Activated CD8-positive, alpha-beta T cell treated with anti-CD3 and anti-CD28 coated beads, Interleukin-2, amount 10 ng/mL, durations not matched to agents 7 days and 5 days (primary cell): ENCODE measurements at places on chromosomes 7 and 10.

DNA sequence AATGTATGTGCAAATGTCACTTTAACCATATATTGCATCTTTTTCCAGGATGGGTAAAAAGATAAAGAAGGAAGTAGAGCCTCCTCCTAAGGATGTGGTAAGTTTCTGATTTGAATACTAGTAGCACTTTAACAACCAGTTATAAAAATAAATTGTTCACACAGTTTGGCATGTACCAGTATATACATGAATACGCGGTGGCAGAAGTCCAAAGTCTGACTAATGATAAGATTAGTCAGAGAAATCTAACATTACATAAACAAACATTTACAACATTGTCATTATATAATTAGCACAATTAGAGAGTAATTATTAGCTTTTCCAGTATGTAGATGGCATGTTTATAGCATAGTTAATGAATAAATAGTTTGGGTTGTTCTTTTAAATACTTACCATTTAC lies 4.1 kb downstream of the ARMC3 start:
- no peak overlapping the region for H3K27ac ChIP-seq
- H3K36me3 ChIP-seq, result no peaks in the 10 kb centered on the region
- DNase-seq, result no peak
- H3K4me3 ChIP-seq, result no peak overlapping the region

DNA sequence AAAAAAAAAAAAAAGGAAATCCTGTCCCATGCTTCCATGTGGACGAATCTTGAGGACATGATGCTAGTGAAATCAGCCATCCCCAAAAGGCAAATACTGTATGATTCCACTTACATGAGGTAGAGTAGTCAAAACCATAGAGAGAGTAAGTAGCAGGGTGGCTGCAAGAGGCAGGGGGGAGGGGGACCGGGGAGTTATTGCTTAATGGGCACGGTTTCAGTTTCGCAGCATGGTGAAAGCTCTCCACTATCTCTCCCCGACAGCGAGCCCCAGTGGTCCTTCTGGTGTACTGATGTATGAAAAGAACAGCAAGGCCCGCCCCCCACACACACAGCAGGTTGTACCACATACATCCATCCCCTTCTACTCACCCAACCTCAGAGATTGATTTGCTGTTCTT lies 32.8 kb downstream of the NOD1 start:
- H3K4me1 ChIP-seq, result peaks cover 8% of the 10 kb centered on the region
- peak overlapping the region; percentile 59 for H3K27ac ChIP-seq

DNA sequence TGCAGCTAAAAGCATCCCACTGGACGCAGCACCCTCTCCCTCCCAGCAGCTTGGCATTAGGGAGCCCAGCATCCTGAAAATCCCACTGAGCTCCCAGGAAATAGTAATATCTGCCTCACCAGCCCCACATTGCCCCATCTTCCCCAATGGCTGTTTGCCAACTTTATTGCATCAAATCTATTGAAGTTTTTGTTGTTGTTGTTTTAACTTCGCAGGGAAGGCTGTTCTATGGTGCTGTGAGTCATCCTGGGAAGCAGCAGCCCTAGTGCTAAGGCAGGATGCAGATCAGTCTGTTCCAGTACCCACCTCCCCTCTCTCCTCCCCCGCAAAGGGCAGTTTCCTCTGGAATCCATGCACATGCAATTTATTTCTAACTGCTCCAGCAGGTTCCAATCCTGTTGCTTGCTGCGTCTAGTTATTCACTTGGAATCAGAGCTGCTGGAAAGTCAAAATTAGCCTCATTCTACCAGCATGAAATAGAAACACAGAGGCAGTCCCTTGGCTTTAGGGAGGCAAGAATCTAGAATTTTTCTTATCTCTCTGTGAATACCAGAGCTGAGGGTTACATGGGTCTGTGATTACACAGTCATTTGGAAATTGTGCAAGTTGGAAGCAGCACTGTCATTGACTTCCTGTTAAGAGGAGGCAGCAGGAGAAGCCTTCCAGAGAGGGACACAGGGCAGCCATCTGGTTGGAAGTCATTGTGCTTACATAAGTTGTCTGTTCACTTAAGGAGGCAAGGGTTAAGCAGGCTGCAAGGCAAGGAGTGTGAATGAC lies 115.9 kb upstream of the CACUL1 start:
- no peak overlapping the region for H3K4me3 ChIP-seq
- no peak for DNase-seq

DNA sequence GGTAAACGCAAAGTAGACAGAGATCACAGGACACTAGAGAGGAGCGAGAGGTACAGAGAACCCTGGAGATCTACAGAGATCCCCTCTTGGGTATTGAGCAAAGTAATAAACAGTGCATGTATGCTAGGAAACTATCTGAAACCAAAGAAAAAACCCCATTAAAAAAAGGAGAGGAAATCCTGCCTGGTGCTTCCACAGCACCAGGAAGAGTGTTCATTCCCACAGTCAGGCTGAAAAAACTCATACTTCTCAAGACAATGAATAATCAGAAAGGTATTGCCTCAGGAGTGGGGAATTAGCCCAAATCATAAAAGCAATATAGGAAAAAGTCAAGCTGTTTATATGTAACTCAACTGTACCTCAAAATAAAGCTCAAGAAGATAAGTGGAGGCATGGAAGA lies 59.1 kb downstream of the ANKRD26 start:
- no peak overlapping the region for H3K27ac ChIP-seq
- no peaks in the 10 kb centered on the region for H3K27me3 ChIP-seq
- no peak for DNase-seq
- H3K4me1 ChIP-seq, result peaks cover 2% of the 10 kb centered on the region
- no peak overlapping the region for H3K4me3 ChIP-seq
- peaks cover 30% of the 10 kb centered on the region for H3K36me3 ChIP-seq

- H3K36me3 ChIP-seq, result peaks cover 8% of the 10 kb centered on the region
- DNase-seq, result no peak
- H3K27ac ChIP-seq, result peak overlapping the region; percentile 61
- H3K27me3 ChIP-seq, result no peaks in the 10 kb centered on the region
Observed at GRCh38 chr7:77935652-77936348, 137.2 kb downstream of the PHTF2 start.

DNA sequence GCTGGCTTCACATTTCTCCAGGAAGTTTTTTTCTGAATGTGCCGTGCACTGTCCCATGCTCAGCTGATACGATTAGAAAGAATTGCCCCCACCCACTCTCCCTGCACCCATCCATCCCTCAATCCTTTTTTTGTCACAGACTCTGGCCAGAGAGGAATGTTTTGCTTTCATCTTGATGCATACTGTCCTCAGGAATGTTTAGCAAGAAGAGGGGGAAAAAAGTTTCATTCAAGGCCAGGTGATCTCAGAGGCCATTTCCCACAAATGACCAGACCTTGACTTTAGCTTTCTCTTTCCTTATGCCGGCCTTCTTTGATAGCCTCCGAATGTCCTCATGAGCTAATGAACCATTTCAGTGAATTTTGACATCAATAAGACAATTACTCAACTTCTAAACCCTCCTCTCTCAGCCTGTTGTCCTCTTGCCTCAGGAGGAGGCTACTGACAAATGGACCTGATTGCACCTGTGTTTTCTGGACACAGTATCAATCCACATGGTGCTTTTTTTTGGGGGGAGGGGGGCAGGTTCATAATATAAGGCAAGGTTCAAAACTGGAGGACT lies 105.0 kb upstream of the KLF6 start:
- H3K27me3 ChIP-seq, result no peaks in the 10 kb centered on the region
- no peaks in the 10 kb centered on the region for H3K36me3 ChIP-seq
- DNase-seq, result no peak
- H3K4me3 ChIP-seq, result no peak overlapping the region
- H3K4me1 ChIP-seq, result peaks cover 46% of the 10 kb centered on the region
- H3K27ac ChIP-seq, result no peak overlapping the region

- no peaks in the 10 kb centered on the region for H3K27me3 ChIP-seq
- H3K36me3 ChIP-seq, result peaks cover 40% of the 10 kb centered on the region
- peaks cover 39% of the 10 kb centered on the region for H3K4me1 ChIP-seq
- H3K27ac ChIP-seq, result peak overlapping the region; percentile 78
Observed at GRCh38 chr10:102399217-102400021, 3.9 kb downstream of the NFKB2 start.

DNA sequence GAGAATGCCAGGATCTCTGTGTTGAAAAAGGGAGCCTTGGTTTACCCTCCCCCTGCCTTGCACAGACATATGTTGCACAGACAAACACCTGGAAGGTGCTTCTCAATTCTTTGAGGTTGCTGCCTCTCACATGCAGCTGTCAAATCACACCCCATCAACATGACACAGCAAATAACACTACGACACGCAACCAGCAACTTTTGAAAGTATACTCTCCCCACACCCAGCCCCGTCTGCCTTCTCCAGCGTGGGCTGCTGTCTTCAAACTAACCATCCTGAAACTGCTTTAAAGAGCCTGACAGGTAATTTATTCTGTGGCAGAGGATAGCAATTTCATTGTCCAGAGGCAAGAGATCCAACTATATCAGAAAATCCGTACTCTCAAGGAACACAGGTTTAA lies 136.1 kb downstream of the PLXNA4 start:
- peaks cover 96% of the 10 kb centered on the region for H3K4me1 ChIP-seq
- no peak overlapping the region for H3K4me3 ChIP-seq
- H3K27ac ChIP-seq, result peak overlapping the region; percentile 50
- no peak for DNase-seq
- H3K36me3 ChIP-seq, result peaks cover 56% of the 10 kb centered on the region
- no peaks in the 10 kb centered on the region for H3K27me3 ChIP-seq

GRCh38 chr7:8214244-8214824 lies 47.6 kb downstream of the ICA1 start:
- H3K27ac ChIP-seq, result no peak overlapping the region
- H3K36me3 ChIP-seq, result no peaks in the 10 kb centered on the region
- no peak overlapping the region for H3K4me3 ChIP-seq
- peaks cover 11% of the 10 kb centered on the region for H3K4me1 ChIP-seq
- DNase-seq, result no peak

GRCh38 chr7:44145479-44145968 lies 4.4 kb upstream of the MYL7 start:
- peak; percentile 52 for DNase-seq
- H3K36me3 ChIP-seq, result no peaks in the 10 kb centered on the region
- H3K4me1 ChIP-seq, result peaks cover 11% of the 10 kb centered on the region
- H3K27ac ChIP-seq, result no peak overlapping the region
- H3K4me3 ChIP-seq, result peak overlapping the region; percentile 45
- H3K27me3 ChIP-seq, result peaks cover 21% of the 10 kb centered on the region

GRCh38 chr7:151314401-151314800 lies 27.2 kb upstream of the NUB1 start:
- H3K36me3 ChIP-seq, result peaks cover 6% of the 10 kb centered on the region
- H3K4me3 ChIP-seq, result no peak overlapping the region
- no peak for DNase-seq

- DNase-seq, result no peak
- no peak overlapping the region for H3K27ac ChIP-seq
- no peaks in the 10 kb centered on the region for H3K27me3 ChIP-seq
- H3K36me3 ChIP-seq, result peaks cover 12% of the 10 kb centered on the region
- no peaks in the 10 kb centered on the region for H3K4me1 ChIP-seq
Observed at GRCh38 chr7:67267914-67268313, 271.3 kb downstream of the TYW1 start.

DNA sequence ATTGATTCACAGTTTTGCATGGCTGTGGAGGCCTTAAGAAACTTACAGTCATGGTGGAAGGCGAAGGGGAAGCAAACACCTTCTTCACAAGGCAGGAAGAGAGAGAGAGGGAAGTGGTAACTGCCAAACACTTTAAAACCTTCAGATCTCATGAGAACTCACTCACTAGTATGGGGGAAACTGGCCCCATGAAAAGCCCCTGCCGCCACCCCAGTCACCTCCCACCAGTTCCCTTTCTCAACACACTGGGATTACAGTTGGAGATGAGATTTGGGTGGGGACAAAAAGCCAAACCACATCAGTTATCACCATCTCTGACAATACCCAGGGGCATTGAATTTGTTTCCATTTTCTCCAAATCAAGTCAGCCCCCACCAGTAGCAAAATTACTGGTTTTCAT lies 740.4 kb downstream of the GATA3 start:
- no peak overlapping the region for H3K27ac ChIP-seq
- H3K4me3 ChIP-seq, result no peak overlapping the region
- H3K27me3 ChIP-seq, result no peaks in the 10 kb centered on the region
- no peak for DNase-seq
- no peaks in the 10 kb centered on the region for H3K36me3 ChIP-seq

- no peaks in the 10 kb centered on the region for H3K27me3 ChIP-seq
- H3K4me1 ChIP-seq, result no peaks in the 10 kb centered on the region
- DNase-seq, result no peak
- H3K27ac ChIP-seq, result no peak overlapping the region
- no peak overlapping the region for H3K4me3 ChIP-seq
Observed at GRCh38 chr10:86872757-86873156, 84.7 kb downstream of the MMRN2 start.

DNA sequence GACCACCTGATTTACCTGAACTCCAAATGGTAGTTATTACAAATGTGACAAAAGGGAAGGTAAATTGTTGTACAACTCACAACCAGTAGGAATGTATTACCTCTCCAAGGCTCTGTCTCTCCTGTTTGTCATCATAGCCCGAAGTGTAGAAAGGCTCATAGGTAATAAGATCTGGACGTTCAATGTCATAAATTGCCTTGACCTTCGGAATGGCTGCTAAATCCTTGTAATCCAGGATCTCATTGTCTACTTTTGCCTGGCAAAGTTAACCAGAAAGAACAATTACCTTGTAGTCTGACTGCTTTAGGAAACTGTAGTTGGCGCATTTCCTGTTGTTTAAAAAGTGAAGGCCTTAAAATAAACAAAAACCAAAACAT lies 68.6 kb upstream of the AFAP1L2 start:
- no peak overlapping the region for H3K27ac ChIP-seq
- no peak overlapping the region for H3K4me3 ChIP-seq
- no peaks in the 10 kb centered on the region for H3K27me3 ChIP-seq
- H3K36me3 ChIP-seq, result peaks cover 13% of the 10 kb centered on the region
- no peak for DNase-seq

DNA sequence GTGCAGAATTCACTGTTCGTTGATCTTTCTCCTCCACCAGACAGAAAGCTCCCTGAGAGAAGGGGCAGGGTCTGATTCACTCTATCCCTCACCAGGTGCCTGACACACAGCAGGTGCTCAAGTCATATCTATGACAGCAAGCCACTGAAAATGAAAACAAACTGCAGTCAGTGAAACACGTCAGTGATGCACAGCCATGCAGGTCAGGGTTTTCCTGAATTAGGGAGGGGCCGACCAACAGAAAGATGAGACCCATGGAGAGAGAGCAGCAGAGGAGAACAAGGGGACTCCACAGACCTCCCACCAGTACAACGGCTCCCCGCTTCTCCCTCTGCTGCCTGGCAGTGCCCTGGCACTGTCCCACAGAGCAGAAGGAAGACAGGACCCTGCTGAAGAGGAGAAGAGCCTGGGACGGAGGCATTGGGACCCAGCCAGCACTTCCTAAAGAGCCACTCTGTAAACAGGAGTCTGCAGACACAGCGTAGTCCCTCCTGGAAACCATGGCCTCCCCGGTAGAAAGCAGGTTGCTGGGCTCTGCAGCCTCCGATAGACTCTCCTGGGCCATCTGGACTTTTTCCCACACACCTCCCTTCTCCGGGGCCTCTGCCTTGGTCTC lies 50.3 kb downstream of the FAM53B start:
- no peak overlapping the region for H3K4me3 ChIP-seq
- DNase-seq, result no peak
- H3K27ac ChIP-seq, result peak overlapping the region; percentile 54
- peaks cover 66% of the 10 kb centered on the region for H3K36me3 ChIP-seq

GRCh38 chr10:118760265-118760664 lies 5.5 kb upstream of the CACUL1 start:
- H3K36me3 ChIP-seq, result no peaks in the 10 kb centered on the region
- H3K4me3 ChIP-seq, result no peak overlapping the region
- H3K27me3 ChIP-seq, result peaks cover 14% of the 10 kb centered on the region
- no peak overlapping the region for H3K27ac ChIP-seq
- peaks cover 3% of the 10 kb centered on the region for H3K4me1 ChIP-seq

- no peak overlapping the region for H3K4me3 ChIP-seq
Observed at GRCh38 chr7:69032848-69033247, 565.4 kb upstream of the AUTS2 start.
